Osteocyte (in vitro differentiated cells): ENCODE measurements at places on chromosomes 3 and 15. TPM values are rescaled to one million over a fixed set of nuclear protein-coding genes. Genes with fewer than 3 reads are reported as not detected.

RETNLB gene
- not detected in 2 replicates for total RNA-seq

SUCNR1 gene
- not detected in 2 replicates for total RNA-seq

ERC2 gene
- total RNA-seq: 0.35 and 0.78 TPM in 2 replicates

KBTBD13 gene
- total RNA-seq: not detected in 2 replicates

FANCD2OS gene
- total RNA-seq: not detected in 2 replicates

GOLGA8O gene
- total RNA-seq: 2.4 and 2.5 TPM in 2 replicates

LOXL1 gene
- 398 and 417 TPM in 2 replicates for total RNA-seq

CPEB1 gene
- total RNA-seq: 0.13 and 0.65 TPM in 2 replicates

PAK6 gene
- total RNA-seq: not detected in 2 replicates

SGO1 gene
- 2.7 and 3.1 TPM in 2 replicates for total RNA-seq

CIDEC gene
- total RNA-seq: not detected in 2 replicates

TM6SF1 gene
- 5.6 and 5.9 TPM in 2 replicates for total RNA-seq

NUP210 gene
- 1.4 and 1.5 TPM in 2 replicates for total RNA-seq

OPA1 gene
- total RNA-seq: 49.6 and 52.5 TPM in 2 replicates

RASL12 gene
- total RNA-seq: 0.73 and 0.78 TPM in 2 replicates

DNA sequence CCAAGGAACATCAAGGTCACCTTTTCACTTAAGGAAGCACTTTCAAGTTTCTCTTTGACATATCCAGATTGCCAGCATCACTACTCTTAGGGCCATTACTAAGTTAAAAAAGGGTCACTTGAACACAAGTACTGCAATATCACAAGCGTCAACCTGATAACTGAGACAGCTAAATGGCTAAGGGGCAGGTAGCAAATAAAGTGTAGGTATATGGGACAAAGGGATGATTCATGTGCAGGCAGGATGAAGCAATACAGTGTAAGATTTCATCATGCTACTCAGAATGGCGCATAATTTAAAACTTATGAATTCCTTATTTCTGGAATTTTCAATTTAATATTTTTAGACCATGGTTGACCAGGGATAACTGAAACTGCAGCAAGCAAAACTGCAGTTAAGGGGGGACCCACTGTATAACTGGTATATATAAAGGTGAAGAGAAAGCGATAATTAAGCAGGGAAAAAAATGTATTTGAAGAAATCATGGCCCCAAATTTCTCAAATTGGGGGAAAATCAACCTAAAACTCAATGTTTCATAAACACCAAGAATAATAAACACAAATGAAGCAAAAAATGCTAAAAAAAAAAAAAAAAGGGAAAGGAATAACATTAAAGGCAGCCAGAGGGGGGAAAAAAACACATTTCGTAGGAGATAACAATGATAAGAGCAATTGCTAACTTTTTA, 13.1 kb downstream of the CCR1 start:
- no peak for DNase-seq

GRCh38 chr15:61564785-61565184, 335.7 kb upstream of the RORA start:
- DNase-seq: no peak

- no peak for DNase-seq
These were observed 418.9 kb upstream of the TPRG1 start for GRCh38 chr3:188752850-188753249.

DNA sequence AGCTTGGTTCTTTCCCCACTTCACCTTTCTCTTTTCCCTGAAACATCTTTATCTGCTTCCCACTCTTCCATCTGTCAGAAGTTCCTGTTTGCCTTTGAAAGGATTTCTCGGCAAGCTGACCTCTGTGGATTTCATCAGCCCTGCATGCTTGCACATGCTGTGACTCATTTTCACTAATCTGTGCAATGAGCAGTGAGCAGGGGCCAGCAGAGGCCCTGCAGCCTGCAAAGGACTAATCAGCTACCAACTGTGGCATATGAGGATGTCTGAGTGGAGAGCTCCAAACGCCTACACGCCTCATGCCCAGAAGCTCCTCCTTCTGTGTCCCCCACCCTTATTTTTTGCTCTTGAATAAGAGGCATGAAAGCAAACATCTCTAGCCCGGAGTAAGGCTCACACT, 333.0 kb upstream of the SEMA6D start:
- no peak for DNase-seq

- DNase-seq: no peak
These were observed 148.3 kb downstream of the FOXB1 start for GRCh38 chr15:60152386-60152785.

DNA sequence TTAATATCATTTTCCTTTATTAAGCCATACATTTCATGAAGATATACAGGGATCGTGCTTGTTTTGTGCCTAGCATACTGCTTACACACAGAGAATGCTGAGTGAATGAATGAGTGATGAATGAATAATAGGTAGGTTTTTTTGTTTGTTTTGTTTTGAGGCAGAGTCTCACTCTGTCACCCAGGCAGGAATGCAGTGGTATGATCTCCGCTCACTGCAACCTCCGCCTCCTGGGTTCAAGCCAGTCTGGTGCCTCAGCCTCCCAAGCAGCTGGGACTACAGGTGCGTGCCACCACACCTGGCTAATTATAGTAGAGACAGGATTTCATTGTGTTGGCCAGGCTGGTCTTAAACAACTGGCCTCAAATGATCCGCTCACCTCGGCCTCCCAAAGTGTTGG, 400.0 kb downstream of the ROBO1 start:
- DNase-seq: no peak

GRCh38 chr15:74584779-74585178, 30.9 kb upstream of the CLK3 start:
- no peak for DNase-seq

- DNase-seq: peak; percentile 90
These were observed 12.4 kb downstream of the CIB1 start for GRCh38 chr15:90221246-90221900.

DNA sequence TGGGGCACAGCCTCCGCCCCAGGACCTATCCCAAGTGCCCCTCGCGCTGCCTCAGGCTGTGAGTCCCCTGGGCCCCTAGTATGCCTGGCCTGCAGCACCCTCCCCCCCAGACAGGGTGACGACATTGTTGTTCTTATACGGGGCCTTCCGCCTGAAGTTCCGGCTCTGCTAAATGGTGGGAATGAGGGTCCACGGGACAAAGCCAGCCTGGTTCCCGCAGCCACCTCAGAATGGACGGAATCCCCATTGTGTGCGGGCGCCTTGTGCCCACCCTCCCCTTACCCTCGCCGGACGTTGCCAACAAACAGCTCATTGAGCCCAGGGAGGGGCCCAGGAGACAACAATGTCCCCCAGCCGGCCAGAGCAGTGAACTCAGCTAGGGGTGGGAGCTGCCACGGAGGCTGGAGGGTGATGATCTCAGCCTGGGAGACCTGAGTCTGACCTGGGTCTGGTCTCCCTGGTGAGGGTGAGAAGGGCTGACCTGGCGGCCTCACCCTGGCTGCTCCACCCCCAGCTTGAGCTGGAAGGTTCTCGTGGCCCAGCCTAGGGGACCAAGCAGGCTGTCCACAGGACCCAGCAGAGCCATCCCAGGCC, 10.2 kb upstream of the DLL4 start:
- DNase-seq: no peak

DNA sequence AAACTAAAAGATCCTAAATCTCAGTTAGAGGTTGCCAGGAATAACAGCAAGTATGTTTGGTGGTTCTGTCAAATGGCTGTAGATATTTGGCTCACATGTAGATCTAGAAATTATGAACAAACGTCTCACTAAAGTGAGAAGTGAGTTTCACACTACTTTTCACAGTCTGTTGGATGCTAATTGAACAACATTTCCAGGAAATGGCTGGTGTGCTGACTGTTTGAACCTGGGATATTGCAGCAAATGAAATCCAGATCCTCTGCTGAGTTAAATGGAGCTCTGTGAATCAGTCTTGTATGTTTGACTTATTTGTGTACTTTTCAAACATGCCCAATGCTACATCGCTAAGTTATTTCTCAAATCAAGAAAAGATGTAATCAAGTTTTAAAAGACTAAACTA, 21.3 kb upstream of the RSL24D1 start:
- DNase-seq: no peak

- DNase-seq: no peak
These were observed at the start of gene CHRD for GRCh38 chr3:184379358-184380184. CHRD (plus strand) TSS chr3:184380054; CDS start chr3:184380319, 265 bp downstream.

DNA sequence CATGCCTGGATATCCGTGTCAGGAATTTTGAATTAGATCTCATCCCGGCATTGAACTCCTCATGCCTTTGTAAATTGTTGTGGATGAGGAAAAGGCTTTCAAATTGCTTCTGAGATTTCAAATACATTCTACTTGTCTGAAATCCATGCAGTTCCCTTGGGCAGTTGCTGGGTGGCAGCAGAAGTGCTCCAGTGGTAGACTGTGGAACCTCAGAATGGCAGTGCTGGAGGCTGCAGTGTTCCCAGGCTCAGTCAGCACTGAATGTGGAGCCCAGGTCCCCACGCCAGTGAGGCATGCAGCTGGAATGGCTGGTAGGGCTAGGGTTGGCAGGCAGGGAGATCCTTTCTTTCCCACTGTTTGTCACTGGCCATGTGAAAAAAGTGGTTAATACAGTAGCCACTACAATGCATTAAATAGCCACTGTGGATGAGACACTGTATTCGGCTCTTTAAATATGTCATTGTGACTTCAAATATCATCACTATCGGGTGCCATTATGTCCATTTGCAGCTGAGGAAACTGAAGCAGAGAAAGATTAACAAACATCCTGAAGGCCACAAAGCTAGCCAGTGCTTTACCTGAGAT, 98.6 kb downstream of the TPRG1 start:
- DNase-seq: peak; percentile 87

- DNase-seq: no peak
These were observed 17.0 kb upstream of the ANO10 start for GRCh38 chr3:43638594-43639447.

DNA sequence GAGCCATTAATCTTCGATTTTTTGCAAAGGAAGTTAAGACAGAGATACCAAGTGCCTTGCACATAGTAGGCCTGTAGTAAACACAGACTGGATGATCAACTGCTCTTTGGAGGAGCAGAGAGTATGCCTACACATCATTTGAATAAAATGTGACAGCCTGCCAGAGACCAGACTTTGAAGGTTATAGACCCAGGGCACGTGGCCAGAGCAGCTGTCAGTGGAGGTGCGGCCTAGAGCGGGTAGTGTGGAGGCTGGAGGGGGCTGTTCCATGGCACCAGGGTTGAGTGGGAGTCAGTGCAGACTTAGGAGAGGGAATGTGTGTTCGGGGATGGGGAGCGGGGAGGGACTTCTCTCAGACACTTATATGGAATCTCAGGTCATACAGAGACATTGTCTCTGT, 80.8 kb downstream of the SMAD3 start:
- no peak for DNase-seq

GRCh38 chr3:114079761-114080160, 23.2 kb downstream of the QTRT2 start:
- no peak for DNase-seq

DNA sequence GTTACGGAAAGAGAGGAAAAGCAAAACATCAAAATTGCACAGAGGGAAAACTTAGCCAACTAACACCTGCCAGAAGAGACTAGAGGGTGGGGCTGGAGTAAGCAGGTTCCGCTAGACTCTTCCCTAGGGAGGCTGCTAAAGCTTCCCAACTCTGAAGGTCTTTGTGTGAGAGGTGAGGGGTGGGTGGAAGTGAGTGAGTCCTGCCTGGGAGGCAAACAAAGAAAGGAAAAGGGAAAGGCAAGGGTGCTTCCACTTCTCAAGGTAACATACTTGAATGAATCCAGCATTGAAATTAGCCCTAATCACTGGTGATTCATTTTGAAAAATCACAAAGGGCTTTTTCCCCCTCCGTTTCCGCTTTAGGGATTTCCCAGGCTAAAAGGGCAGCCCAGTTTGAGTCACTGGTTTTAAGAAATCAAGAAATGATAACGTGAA, 220.5 kb upstream of the ADAMTS9 start:
- DNase-seq: no peak

DNA sequence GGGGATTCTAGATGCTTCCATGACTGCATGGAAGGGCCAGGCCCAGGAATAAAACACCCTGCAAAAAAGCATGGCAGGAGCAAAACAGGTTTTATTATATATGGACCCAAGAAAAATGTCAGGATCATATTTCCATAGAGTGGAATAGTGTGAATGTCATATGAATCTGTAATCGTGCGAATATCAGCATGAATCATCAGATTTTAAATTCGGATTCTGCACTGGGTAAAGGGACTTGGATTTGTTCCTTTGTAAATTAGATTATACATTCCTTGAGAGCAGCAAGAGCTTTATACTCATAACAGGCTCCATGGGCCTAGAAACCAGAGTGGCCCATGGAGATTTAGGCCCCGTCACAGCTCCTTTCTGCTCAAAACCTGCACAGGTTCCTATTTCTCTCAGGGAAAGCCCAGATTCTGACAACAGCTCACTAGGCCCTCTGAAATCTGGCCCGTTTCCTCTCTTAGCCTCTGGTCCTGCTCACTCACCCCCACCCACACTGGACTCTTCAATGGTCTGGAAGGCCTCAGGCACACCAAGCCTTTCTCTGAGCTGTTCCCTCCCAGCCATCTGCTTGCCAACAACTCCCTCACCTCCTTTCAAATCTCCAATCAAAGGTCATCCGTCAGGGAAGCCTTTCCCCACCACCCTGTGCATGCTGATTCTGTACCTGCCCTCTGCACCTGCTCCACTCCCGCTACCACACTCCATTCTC, 76.0 kb downstream of the FEM1B start:
- DNase-seq: no peak

- no peak for DNase-seq
These were observed 4.9 kb upstream of the GPR87 start for GRCh38 chr3:151321526-151321925.

GRCh38 chr3:57796261-57796660, 40.2 kb downstream of the SLMAP start:
- DNase-seq: no peak

GRCh38 chr3:56994391-56994790, 66.1 kb upstream of the SPATA12 start:
- DNase-seq: no peak

DNA sequence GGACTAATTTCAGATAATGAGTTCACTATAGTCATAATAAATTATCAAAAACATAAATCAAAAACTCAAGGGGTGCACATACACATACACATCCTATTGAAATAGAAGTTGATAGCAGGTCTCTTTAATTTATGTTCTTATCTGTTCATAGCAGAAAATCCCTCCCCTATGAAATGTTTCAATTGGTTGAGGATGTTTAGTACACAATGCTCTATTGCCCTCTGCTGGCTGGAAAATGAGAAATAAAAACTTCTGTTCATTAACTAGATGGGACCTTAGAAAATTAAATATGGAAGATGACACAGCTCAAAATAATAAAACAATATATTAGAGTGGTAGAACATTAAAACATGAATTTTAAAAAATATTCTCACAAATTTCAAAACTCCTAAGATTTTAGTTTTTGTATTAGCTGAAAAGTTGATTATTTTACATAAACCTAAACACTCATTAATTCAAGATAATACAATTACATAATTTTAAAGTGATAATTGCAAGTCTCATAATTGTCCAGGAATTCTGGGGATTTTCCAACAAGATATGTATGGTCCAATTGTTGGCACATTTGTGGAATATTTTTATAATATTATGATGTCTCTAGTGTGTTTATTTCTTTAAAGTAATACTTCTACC, 735.0 kb downstream of the ROBO1 start:
- no peak for DNase-seq

- DNase-seq: no peak
These were observed 188.3 kb downstream of the PLCH1 start for GRCh38 chr3:155556531-155556930.

GRCh38 chr3:129966876-129967275, 7.6 kb upstream of the TRH start:
- no peak for DNase-seq

- DNase-seq: no peak
These were observed 637.1 kb upstream of the CCDC54 start for GRCh38 chr3:106740116-106740515.
